Stimulated activated CD8-positive, alpha-beta memory T cell treated with anti-CD3 and anti-CD28 coated beads, Interleukin-15, amount 100 ng/mL, for 48 hours (primary cell): ENCODE measurements at places on chromosomes 6 and 20.

- DNase-seq: no peak
Observed at GRCh38 chr6:51996296-51996947, 91.0 kb downstream of the PKHD1 start.

GRCh38 chr6:113512576-113512975, 344.6 kb upstream of the MARCKS start:
- DNase-seq: no peak

DNA sequence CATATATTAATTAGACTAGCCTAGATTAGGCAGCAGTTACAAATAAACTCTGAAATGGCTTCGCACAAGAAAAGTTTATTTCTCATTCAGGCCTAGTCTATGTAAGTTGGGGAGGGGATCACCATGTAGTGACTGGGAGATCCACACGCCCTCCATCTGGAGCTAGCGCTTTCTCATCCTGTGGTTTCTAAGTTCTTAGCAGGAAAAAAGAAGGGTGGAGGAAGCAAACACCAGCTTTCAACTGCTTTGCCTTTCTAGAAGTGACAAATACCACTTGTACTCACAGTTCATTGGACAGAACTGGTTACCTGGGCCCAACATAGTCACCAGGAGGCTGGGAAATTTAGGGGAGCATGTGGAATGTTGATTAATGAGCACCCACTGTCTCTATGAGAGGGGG, 46.6 kb downstream of the NDUFAF5 start:
- DNase-seq: no peak

GRCh38 chr6:156719395-156719719, 57.8 kb upstream of the ARID1B start:
- no peak for DNase-seq

- DNase-seq: no peak
Observed at GRCh38 chr6:155181498-155181897, 82.3 kb upstream of the CLDN20 start.

GRCh38 chr6:167470101-167470835, 145.4 kb downstream of the TTLL2 start:
- DNase-seq: no peak

- DNase-seq: no peak
Observed at GRCh38 chr6:28696167-28696566, 170.5 kb downstream of the GPX5 start.

- no peak for DNase-seq
Observed at GRCh38 chr6:142763205-142763604, 181.8 kb downstream of the HIVEP2 start.

DNA sequence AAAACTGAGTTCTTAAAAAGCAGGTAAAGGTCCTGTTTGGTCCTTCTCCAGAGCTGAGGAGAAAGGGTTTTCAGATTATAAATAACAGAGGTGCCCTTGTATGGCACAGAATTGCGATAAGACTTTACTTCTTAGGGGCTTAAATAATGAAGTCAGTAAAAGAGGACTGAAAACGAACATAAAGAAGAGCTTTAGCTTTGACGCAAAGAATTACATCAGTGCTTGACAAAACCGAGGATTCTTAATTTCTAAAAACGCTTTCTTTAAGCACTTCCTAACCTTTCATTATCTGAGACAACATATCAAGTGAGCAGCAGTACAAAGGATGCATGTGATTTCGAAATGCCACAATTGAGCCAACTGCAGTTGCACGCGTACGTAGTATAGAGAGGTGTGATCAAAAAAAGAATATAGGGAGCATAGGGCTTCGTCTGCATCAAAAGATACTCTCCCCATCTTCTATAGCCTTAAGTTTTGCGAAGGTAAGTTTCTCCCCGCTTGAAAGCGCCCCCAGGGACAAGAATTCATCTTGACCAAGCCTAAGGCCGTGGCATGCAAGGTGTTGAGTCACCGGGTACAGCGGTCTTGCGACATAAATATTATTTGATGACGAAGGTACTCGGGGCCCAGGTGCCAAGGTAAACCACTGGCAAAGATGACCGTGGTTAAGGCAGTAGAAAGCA, 778 bp upstream of the LOC128125822 start:
- peak; percentile 19 for DNase-seq

- DNase-seq: no peak
Observed at GRCh38 chr6:162710936-162711335, 16.6 kb downstream of the PRKN start.

- peak; percentile 91 for DNase-seq
Observed at GRCh38 chr6:3063733-3064700, 4.3 kb upstream of the RIPK1 start.

DNA sequence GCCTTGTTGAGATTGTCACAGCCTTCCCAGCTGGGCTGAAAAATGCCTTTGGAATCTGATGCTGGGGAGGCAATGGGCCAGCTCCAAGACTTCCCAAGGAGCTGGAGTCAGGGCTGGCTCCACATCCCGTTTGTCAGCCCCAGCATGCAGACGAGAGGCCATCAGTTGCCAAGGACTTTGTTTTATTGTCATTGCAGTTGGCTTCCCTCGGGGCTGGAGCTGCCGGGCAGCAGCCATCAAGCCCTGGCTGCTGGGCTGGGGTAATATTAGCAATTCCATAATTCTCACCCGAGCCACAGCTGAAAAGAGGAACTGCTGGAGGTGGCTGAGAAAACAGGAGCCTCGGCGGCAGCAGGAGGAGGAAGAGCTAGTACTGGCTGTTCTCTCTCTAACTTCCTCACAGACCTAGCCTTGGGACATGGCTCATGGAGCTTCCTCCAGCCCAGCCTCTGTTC, 182.5 kb downstream of the CDC5L start:
- DNase-seq: no peak

DNA sequence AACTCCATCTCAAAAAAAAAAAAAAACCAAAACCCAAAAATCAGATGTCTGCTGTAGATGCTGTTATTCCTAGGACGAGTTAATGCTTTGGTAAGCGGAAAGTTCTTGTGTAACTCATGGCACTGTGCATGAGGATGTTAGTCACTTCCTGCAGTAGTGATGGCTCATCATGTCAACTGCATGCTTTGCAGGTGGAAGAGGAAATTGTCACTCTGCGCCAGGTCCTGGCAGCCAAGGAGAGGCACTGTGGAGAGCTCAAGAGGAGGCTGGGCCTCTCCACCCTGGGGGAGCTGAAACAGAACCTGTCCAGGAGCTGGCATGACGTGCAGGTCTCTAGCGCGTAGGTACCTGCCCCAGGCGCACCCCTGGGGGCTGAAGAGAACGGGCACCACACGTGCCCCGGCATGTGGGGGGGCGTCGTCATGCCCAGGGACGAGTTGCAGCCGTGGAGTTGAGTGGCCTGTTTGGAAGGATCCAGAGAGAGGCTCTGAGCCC, 8.5 kb downstream of the TPD52L2 start:
- DNase-seq: peak; percentile 45

- no peak for DNase-seq
Observed at GRCh38 chr6:20566109-20566508, 31.9 kb downstream of the CDKAL1 start.

DNA sequence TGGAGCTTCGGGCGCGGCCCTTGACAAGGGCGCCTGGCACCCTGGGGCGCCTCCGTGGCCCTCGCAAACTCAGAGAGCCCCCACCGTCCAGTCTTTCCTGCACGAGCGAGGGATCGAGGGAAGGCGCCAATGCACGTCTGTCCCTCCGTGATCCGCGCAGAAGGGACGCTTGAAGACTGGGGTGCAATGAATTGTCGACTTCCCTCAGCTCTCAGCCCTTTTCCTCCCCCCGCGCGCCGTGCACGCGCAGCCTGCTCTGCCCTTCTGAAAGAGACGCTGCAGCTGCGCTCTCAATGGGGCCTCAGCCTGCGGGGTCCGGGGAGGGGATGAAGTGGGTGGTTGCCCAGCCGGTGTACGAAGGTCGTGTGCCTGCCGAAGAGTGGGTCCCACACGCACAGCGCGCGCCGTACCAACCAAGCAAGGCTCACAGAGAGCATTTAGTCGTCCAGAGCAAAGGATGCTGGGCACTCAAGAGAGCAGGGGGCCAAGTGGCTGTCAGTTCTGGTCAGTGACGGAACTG, 5.5 kb upstream of the SOX4 start:
- DNase-seq: no peak

GRCh38 chr6:81789291-81789690, 36.8 kb upstream of the TENT5A start:
- DNase-seq: no peak

DNA sequence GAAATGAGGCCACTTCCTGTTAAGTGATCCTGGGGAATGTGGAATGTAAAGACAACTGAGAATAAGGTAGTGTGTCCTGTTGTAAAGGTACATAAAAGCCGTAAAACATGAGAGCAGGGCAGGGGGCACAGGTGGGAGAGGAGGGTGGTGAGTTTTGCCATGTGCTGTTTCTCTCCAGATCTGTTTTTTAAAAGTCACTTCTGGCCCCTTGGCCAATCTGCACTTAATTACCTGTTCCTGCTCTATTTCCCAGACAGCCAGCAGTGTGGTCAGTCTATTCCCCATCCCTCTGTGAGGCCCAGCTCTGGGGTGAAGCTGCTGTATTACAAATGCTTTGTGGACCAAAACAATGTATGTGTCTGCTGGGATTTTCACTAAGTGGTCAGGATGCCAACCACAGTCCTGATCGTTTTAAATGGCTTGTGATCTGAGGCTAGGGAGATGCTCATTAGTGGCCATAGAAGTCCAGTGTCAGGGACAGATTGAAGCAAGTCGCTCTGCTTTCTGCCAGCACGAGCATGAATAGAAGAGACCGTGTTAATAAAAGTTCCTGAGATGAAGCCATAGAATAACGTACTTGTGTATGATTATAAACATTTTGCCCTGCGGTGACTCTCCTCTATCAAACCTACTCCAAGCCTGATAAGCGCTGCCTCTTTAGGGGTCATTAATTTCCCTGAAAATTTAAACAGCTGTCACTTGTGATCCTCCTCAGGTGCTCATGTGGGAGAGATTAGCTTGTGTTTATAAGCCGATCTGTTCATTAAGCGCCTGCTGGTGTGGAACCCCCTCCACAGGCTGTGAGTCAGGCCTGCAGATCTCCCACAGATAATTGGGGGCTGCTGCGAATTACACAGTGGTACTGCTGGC, 111.8 kb upstream of the CENPW start:
- no peak for DNase-seq

- DNase-seq: no peak
Observed at GRCh38 chr6:102023977-102024657, 630.6 kb downstream of the GRIK2 start.

DNA sequence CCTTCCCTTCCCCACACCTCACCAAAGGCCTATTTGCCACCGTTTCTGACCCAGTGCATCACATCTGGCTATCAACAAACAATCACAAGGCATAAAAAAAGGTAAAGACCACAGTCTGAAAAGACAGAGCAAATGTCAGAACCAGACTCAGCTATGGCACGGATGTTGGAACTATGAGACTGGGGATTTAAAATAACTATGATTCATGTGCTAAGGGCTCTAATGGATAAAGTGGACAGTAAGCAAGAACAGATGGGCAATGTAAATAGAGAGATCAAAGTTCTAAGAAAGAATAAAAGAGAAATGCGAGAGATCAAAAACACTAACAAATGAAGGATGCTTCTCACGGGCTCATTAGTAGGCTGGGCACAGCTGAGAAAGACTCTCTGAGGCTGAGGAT, 99.5 kb downstream of the LAMP5 start:
- no peak for DNase-seq

DNA sequence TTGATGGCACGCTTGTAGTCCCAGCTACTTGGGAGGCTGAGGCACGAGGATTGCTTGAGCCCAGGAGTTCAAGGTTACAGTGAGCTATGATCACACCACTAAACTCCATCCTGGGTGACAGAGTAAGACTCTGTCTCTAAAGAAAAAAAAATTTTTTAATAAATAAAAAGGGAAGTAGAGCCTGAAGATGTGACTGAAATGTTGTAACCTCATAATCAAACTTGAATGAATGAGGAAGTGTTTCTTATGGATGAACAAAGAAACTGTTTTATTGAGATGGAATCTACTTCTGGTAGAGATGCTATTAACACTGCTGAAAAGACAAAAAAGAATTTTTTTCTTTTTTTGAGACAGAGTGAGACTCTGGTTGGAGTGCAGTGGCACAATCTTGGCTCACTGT, 6.7 kb downstream of the MAK start:
- DNase-seq: no peak

- no peak for DNase-seq
Observed at GRCh38 chr20:6718662-6719368, 48.7 kb upstream of the BMP2 start.

GRCh38 chr20:54112221-54112884, 42.0 kb upstream of the BCAS1 start:
- no peak for DNase-seq

GRCh38 chr20:9485614-9486340, 28.6 kb upstream of the LAMP5 start:
- DNase-seq: no peak

- no peak for DNase-seq
Observed at GRCh38 chr6:3996349-3996748, 82.6 kb downstream of the FAM217A start.

- DNase-seq: peak; percentile 8
Observed at GRCh38 chr6:2387445-2387844, 142.0 kb upstream of the GMDS start.

GRCh38 chr6:2866171-2866846, 24.6 kb upstream of the SERPINB1 start:
- DNase-seq: no peak

- no peak for DNase-seq
Observed at GRCh38 chr6:129685662-129686031, 24.3 kb downstream of the ARHGAP18 start.

GRCh38 chr6:70549327-70549726, 17.4 kb upstream of the SDHAF4 start:
- DNase-seq: no peak

GRCh38 chr6:16903470-16903869, 142.2 kb upstream of the ATXN1 start:
- DNase-seq: no peak

- no peak for DNase-seq
Observed at GRCh38 chr6:25100288-25100687, 164.5 kb upstream of the RIPOR2 start.

DNA sequence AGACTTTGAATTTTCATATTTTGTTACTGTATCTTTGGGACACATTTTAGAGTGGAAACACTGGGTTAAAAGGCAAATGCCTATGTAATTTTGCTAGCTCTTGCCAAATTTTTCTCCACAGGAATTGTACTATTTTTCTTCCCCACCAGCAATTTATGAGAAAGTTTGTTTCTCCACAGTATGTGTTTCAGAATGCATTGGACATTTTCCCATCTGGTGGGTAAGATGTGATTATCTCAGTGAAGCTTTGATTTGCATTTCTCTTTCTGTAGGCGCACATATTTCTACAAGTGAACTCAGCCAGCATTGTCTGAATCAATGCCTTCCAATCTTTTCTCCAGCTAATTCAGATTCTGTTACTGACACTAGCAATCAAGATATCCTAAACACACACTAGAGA, 157.8 kb downstream of the RCAN2 start:
- DNase-seq: no peak

DNA sequence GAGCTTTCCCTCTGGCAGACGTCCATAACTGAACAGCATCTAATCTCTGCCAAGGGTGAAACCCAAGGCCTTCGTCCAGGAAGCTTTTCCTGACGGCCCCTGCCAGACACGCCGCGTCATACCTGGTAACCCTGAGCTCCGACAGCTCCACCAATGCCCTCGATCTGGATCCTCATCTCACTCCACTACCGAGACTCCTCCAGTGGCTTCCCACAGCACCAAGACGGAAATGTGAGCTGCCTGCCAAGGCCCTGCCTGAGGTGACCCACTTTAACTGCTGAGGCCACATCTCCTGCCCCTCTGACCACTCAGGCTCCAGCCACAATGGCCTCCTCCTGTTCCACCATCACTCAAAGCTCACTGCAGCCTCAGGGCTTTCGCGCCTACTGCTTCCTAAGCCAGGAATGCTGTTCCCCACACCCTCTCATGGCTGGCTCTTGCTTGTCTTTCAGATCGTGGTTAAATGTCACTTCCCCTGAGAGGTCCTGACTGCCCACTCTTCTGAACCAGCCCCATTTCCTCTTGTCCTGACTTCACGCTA, 143.2 kb downstream of the PREX1 start:
- no peak for DNase-seq
